ENCODE measurements at places on chromosomes 11 and 22.

GRCh38 chr11:45530111-45530510 lies 135.3 kb downstream of the CHST1 start:
- DNase-seq, result no peak

DNA sequence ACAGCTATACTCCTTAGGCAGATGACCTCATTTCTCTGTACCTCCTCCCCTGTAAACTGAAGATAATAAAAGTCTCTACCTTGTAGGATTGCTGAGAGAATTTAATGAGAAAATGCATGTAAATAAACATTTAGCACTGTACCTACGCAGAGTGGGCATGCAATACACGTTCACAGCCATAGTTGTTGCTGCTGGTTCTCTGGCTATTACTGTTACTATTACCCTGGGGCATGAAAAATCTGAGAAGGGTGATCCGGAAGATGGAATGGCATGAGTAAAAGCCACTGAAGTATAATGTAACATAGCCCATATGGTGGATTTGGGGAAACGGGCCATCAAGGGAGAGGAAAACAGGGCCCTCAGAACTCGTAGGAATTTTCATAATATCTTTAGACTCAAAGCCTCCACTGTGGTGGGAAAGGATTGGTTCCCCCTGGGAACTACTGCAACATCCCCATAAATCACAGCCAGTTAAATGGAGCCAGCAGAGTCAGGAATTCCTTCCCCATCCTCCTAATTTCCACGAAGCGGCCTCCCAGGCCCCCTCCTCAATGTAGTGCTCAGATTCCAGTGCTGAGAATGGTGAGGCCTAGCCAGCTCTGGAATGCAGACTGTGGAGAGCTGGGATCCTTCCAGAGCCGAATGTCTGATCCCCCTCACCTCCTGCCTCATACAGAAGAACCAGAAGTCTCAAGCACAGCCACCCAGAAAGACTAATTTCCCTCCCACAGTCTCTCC lies 205.3 kb downstream of the MN1 start:
- DNase-seq, result no peak

GRCh38 chr22:48464246-48464645 lies 1363.4 kb downstream of the BRD1 start:
- DNase-seq, result no peak

DNA sequence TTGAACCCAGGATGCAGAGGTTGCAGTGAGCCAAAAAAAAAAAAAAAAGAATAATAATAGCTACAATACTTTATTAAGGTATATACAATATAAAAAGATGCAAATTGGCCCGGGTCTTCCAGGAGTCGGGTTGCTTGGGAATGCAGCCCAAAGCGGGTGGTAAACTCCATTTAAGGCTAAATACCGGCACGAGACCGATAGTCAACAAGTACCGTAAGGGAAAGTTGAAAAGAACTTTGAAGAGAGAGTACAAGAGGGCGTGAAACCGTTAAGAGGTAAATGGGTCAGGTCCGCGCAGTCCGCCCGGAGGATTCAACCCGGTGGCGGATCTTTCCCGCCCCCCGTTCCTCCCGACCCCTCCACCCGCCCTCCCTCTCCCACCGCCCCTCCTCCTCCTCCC lies 143.3 kb downstream of the DLG2 start:
- no peak for DNase-seq

DNA sequence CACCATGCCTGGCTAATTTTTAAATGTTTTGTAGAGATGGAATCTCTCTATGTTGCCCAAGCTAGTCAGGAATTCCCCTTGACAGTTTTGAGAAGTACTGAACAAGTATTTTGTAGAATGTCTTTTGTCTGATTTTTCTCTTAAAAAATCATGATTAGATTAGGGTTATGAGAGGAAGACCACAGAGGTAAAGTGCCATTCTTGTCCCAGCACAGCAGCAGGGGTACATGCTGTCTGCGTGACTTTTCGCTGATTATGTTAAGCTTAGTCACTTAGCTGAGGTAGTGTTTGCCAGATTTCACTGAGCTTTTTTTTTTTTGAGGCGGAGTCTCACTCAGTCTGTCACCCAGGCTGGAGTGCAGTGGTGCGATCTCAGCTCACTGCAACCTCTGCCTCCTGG lies 13.6 kb upstream of the NUP160 start:
- no peak for DNase-seq

DNA sequence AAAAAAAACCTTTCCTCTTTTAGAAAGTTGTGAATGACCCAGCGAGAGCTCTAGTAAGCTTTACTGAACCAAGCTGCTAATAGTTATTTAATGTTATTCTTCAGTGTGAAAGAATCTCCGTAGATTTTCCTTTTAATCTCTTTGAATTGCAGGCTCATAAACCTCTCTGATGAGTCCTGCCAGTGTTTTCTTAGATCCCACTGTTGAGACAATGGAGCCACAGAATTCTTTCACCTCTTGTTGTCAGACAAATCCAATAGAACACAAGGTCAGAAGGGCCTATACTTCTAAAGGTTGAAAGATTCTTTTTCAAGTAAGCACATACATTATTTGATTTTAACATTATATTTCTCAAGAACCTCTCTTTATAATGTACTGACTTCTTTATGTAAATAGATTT lies 52.2 kb downstream of the DNAJC24 start:
- no peak for DNase-seq

- DNase-seq, result no peak
Observed at GRCh38 chr11:126148317-126148716, 63.1 kb downstream of the RPUSD4 start.

DNA sequence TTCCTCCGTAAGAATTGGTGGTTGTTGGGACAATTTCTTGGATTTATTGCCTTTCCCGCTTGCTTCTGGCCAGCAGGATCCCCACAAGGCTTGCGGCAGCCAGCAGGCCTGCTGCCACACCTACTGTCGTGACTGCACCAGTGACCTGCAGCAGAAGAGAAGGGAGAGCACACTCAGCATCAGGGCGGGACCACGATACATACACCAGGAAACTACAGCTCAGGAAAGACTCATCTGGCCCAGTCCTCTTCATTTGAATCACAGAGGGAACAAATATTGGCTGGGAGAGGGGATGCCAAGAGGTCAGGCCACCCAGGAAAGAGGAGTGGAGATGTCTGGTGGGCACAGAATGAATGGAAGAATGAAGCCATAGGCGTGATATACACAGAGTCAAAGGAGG lies 10.3 kb downstream of the PLAAT2 start:
- DNase-seq, result peak; percentile 49

Measured in type B pancreatic cell (in vitro differentiated cells).